DMS 273 treated with DMSO at 0.1 percent for 48 hours (cell line): ENCODE measurements at places on chromosomes 16 and 17.

DNA sequence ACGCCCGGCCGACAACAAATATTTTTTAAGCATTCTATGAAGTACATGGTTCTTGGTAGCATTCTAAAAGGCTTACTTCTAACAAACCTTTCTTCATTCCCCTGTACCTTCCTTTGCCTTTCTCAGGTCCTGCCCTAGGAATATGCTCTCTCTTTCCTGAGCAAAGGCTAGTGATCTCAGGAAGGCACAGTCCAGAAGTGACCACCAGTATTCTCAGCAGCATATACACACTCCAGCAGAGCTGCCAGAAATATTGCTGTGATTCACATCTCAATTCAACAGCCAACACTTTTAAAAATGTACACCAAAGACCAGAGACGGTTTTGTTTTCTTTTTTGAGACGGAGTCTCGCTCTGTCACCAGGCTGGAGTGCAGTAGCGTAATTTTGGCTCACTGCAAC lies 41.4 kb upstream of the ANKFY1 start:
- no peak for DNase-seq

GRCh38 chr16:78743556-78743955 lies 644.1 kb downstream of the WWOX start:
- no peak for DNase-seq

GRCh38 chr17:36544044-36544306 lies 744 bp upstream of the GGNBP2 start:
- DNase-seq = no peak

DNA sequence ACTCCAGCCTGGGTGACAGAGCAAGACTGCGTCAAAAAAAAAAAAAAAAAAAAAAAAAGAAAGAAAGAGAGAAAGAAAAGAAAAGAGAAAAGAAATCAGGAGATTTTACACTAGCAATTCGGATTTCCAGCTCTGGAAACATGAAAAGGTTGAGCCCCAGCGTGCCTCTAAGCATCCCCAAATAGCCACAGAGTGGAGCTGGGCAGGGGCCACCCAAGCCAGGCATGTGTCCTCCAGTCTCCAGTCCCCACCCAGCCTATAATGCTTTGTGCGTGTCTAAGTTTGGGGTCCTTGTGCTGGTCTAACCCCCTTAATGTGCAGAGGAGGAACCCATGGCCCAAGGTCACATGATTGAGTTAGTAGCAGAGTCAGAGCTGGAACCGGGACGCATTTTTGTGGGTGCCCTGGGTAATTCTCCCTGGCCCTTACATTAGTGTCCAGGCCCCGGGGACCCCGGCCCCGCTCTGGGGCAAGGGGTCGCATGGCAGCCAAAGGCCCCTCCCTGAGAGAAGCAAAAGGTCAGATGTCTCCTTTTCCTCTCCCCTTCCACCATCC lies 19.9 kb downstream of the ADAM11 start:
- no peak for DNase-seq

DNA sequence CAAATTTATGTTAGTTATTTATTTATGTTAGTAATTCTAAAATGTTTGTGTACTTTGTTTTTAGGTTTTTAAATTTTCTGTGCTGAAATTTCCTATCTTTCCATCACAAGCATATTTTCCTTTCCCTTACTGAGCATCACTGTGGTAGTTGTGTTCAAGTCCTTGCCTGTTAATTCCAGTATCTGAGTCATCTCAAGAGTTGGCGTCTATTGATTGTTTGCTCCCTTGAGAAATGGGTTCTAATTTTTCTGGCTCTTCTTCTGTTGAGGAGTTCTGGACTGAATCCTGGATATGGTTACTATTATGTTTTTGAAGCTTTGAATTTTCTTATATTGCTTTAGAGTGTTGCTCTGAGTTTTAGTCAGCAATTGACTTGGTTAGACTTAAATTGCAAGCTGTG lies 56.3 kb downstream of the GAN start:
- no peak for DNase-seq
